ENCODE measurements at places on chromosomes 7 and 10. TPM values are rescaled to one million over a fixed set of nuclear protein-coding genes. Genes with fewer than 3 reads are reported as not detected.

CCL24 gene
- total RNA-seq, result not detected

LRRC61 gene
- total RNA-seq, result 20.9 TPM

DOCK4 gene
- total RNA-seq, result 0.23 TPM

ATP6V1F gene
- total RNA-seq, result 107 TPM

MDH2 gene
- total RNA-seq, result 182 TPM

ATP6V0A4 gene
- not detected for total RNA-seq
